ENCODE measurements at places on chromosomes 3 and 15.
A peak's percentile ranks its signal among the peaks of the same experiment; 100 is the strongest.

DNA sequence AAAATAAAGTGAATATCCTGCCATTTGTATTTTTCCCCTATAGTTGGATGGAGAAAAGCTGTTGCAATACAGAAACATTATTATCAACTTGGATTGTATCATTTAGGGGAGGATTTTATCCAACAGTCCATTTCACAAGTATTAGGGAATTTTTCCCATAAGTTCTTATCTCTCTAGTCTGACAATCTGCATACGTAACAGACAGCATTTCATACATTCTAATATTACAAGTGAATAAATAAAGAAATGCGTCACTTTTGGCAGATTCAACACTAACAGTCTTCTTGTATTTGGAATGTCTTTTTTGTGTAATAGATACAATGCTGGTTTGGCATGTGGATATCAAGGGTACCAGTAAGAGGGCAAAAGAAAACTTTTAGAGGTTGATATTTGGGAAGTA is 795.3 kb upstream of the ARRDC4 start:
- DNase-seq = no peak

DNA sequence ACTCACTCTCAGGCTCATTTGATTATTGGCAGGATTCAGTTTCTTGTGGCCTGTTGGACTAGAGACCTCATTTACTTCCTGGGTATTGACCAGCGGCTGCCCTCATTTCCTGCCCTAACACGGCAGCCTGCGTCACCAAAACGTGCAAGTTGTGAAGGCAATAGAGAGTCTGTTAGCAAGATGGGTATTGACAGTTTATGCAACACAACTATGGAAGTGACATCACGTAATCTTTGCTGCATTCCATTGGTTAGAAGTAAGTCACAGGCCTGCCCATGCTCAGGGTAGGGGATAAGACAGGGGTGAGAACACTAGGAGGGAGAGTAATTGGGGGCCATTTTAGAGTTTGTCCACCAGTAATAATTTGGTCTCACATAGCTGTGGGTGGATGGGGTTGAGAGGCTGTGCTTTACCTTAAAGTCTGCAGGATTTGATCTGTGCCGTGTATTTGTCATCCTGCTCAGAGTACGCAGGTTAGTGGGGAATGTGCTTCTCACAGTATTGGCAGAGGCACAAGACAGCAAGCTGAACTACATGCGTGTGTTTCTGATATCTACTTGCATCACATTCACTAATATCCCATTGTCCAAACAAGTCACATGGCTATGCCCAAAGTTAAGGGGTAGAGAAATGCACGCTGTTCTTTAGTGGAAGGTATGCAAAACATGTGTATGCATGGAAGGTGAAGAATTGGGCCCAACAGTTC is 83.3 kb downstream of the EDEM1 start:
- no peak for DNase-seq

DNA sequence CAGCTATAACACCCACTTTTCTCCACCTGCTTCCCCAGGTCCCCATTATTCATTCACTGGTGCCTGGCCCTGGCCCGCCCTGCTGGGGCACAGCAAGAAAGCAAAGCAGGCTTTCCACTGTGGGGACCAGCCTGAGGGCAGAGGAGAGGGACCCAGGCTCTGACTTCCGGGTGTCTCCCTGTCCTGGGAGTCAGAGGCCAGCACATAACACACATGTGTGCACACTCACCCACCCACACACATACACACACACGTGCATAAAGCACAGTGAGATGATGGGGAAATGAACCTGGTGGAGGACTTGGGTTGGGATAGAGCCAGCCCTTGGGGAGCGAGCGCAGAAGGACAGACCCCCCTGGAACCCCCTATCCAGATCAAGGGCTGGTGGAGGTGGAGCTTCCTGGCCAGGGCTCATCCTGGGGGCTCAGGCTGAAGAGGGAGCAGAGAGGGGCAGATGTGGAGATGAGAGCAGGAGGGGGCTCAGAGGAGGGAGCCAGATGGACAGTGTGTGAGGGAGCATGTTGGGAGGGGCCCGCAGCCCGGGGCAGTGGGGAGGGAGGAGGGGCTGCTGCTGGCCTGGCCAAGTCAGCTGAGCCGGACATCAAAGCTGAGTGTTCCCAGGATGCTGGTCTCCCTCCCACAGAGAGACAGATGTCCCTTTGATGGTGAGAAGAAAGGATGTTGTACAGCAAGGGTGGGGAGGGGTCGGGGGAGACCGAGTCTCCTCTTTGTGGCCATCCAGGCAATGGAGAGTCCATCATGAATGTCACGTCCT is 78.2 kb downstream of the LINGO1 start:
- no peak for DNase-seq

- no peak for DNase-seq
Observed at GRCh38 chr3:137514853-137515252, 249.3 kb upstream of the SOX14 start.

GRCh38 chr3:38521391-38521987 is 25.3 kb downstream of the EXOG start:
- DNase-seq = no peak

DNA sequence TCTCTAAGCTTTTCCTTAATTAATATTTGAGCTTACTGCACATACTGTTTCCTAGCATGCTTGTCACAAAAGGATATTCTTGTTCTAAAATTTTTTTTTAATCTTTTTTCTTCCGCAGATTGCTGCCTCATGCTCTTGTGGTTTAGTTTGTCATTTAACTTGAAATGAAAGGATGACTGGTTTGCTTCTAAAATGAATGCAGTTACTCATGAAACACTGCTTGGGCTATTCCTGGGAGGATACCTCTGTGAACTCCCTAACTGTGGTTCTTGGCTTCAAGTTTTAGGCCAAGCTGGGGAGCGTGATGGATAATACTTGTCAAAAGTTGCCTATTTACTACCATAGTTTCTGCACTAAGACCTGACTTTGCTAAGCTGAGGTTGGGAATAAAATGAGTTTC is 64.0 kb downstream of the USP13 start:
- no peak for DNase-seq

DNA sequence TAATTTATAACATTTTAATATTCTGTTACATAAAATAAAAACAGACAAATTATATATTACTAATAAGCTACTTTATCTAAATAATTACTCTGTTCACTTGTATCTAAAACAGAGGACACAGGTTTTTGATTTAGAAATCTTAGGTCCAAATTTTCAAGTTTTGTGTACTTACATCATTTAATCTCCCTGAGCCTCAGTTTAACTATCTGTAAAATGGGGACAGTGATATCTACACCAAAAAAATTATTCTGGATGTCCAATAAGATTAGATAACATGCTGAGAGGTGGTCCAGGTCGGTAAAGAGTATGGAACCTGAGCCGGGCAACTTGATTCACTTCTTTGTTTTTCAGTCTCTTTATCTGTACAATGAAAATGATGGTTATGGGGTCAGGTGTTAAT is 263.8 kb upstream of the CDIN1 start:
- DNase-seq = no peak

DNA sequence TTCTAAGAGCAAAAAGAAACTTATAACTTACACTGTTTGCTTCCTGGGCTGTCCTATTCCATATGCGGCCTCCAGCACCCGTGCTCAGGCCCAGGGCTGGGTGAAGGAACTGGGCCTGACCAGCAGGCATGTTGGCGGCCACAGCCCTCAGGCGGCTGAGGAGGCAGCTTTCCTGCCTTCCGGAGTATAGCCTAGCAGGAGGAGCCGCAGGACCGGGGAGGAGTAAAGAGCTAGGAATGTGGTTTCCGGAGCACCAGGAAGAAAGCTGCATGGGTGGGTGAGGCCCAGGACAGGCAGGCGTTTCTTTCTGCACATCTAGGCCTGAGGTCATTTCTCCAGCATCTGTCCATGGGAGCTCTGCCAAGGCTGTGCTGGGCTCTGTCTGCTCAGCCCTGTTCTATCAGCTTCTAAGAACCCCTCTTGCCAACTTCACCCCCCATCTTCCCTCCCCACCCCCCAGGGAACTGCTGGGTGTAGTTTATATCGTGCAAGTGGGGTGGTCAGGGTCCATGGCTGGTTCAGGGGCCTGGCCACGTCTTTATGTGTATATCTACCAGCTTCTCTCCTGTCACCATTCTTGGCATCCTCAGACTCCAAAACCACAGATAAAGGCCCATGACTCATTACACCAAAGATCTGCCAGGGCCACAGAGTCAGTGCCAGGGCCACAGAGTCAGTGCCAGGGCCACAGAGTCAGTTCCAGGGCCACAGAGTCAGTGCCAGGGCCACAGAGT is 7.8 kb upstream of the KIF7 start:
- peak; percentile 79 for DNase-seq

- no peak for DNase-seq
Observed at GRCh38 chr3:50319894-50320625, 2.5 kb downstream of the HYAL2 start.

DNA sequence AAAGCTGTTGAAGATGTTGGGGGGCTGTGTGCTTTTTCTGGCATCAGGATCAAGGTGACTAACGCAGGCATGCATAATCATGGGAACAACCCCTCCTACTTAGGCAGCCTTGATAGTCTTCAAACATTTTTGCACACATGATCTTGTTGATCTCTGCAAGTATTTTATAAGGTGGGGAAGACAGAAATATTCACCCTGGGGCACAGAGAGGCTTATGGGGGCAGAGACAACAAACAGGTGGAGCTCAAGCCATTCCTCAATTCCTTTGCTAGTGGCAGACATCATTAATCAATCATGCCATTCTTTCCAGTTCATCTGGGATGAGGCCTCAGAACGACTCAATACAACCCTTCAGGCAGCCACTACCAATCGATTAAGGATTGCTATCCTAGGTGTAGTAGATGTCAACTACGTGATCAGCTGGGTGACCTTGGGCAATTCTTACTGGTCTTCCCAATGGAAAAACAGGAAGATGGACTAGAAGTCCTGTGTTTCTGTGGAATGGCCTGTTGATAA is 110.3 kb upstream of the SMAD3 start:
- DNase-seq = no peak

- DNase-seq = peak; percentile 30
Observed at GRCh38 chr3:167941234-167941995, 154.3 kb downstream of the GOLIM4 start.

- no peak for DNase-seq
Observed at GRCh38 chr15:39330061-39330460, 250.8 kb upstream of the THBS1 start.

GRCh38 chr15:77068633-77069032 is 2.3 kb downstream of the TSPAN3 start:
- DNase-seq = no peak

GRCh38 chr3:172247525-172248274 is 200.6 kb downstream of the GHSR start:
- DNase-seq = no peak

DNA sequence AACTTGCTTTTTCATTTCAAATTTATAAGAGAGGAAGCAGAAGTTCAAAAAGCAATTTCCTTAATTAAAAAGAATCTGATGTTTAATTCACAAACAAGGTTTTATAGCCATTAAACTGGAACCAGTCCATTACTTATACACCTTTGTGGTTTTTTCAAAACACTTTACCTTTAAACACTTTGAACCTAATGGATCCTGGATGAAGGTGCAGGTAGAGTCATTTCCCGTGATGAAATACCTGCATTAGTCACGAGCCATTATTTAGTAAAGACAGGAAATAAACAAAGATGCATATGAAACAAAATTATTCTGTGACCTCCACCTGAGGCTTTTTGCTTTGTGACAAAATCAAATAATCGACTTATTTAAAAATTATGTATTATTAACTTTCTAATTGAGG is 341.7 kb upstream of the UBE2E2 start:
- no peak for DNase-seq

DNA sequence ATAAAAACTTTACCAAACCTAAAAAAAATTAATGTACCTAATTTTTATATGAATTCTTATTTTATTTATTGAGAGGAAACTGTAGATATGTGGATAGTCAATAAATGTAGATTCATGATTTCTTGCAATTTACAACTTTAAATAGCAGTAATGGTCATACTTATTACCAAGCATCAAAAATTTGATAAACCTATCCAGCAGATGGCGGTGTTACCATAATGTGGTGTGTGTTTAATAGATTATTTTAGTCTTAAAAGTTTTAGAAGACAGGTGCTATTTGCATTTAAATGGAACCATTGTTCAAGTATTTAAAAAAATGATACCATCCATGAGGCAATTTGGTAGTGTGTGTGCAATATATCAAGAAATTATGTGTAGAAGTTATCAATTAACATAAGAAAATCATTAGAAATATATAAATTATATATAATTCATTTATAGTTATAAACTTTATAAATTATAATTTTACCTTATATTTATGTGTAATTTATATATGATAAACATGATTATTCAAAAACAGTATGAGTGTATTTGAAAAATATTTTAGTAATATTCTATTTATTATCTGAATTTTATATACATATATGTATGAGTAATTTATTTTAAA is 176.0 kb upstream of the BCHE start:
- DNase-seq = no peak

DNA sequence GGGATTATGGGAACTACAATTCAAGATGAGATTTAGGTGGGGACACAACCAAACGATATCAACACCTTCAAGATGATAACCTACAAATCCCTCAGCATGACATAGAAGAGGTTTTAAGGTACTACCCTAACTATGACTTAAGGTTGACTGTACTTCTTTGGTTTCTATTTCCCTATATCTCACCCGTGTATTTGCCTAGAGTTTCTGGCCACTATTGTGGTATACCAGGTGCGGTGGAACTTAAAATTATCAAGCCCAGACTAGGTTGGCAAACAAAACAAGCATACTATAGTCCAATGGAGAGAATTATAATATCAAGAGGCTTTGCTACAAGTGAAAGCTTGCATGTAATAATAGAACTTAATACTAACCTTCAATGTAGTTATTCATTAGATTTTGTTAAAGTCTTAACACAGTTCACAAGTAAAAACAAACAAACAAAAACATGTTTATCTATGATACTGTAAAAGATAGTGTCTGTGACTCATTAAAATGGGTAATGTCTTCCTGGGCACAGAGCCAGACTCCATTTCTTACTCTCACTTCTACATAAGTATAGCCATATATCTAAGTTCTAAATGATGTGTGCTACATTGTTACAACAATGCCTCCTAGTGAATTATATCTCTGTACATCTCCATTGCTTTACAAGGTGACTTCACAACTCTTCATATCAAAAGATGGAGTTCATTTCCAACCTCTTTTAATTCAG is 479.1 kb downstream of the ZBBX start:
- no peak for DNase-seq

DNA sequence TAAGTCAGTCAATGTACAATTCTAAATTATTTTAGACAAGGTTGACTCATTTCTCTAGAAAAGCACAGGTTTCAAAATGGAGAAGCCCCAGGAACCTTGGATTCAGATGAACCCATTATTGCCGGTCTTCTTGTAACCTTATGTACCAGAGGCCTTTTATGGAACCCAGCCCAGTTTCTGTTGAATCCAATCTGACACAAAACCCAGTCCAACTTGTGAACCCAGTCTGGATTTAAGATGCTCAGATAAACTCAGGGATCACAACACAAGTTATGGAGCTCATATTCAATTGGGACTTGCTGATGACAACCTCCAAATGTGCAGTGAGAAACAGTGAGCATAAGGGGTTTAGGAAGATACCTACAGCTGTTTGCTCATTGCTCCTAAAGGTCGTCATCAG is 16.4 kb upstream of the B4GALT4 start:
- DNase-seq = no peak

DNA sequence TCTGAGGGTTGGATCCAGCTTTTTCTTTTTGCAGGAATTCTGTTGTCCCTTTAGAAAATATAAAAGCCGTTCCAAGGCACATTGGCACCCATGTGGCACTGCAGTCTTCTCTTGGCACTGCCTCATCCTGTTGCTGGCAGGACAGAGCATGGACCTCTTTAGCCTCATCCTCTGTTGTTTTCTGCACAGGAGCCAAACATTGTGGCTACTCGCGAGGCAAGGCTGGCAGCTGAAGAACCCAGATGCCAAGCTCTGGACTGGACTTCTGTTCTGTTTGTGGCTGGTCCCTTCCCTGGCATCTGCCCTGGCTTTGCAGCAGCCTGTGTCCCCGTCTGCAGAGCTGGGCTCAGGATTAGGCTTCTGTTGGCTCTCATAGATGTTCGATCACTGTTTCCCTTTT is 224.7 kb upstream of the TBC1D5 start:
- DNase-seq = no peak
